ENCODE measurements at places on chromosomes 16 and 17.

- peak; percentile 82 for DNase-seq
Observed at GRCh38 chr17:15351925-15352324, 10.5 kb upstream of the TEKT3 start.

DNA sequence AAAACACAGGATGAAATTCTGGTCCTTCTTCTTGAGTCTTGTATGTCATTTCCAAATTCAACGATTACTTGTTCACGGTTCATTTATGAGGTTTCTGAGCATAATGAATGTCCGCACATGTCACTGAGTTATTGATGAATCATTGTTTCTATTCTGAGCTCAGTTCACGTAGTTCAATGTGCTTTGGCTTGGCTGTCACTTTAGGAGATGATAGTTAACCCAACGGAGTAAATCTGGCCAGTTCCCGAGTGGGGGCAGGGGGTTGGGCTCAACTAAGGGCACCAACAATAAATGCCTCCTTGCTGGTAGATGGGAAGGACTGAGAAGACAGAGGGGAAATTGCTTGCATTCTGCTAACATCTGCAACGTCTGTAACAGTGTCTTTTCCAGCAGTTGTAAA, 239.4 kb upstream of the HSBP1 start:
- DNase-seq: no peak

GRCh38 chr17:80374039-80374731, 40.8 kb upstream of the ENDOV start:
- DNase-seq: no peak

DNA sequence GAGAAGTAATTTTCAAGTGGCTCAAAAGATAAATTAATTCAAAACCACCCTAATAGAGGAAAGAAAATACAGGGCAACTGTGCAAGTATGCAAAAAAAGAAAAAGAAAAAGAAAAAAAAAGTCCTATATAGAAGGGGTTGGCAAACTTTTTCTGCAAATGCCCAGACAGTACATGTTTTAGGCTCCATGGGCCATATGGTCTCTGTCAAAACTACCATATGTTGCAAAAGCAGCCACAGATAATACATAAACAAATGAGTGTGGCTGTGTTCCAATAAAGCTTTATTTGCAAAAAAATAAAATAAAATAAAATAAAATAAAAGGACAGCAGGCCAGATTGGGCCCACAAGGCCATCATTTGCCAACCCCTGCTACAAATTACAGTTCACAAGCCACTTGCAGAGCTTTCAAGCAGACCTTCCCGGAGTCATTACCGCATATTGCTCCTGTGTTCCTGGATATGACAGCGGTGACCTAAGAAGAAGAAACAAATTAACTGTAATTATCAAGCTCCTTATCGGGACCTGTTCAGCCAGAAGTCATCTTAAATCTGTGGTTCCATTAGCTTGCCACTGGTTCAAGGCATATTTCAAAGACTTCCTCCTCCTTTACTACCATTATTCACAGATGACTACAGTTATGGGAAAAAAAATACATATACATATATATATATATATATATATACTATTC, 15.9 kb downstream of the ZC3H7A start:
- no peak for DNase-seq

DNA sequence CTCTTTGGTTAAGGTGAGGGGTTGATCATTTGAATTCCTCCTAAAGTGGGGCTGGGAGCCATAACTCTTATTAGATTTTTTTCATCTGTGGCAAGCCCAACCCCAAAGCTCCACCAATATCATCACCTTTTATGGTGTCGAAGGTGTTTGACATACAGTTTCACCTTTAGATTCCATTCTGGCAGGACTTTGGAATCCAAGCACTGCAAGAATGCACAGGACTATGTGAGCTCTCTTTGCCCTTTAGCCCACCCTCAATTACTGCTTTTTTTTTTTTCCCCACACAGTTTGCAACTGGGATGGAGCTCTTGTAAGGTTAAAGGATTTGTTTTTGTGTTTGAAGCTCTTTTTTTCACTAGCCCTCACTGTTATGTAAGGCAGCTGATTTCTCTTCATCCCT, 154.0 kb upstream of the KCNJ16 start:
- DNase-seq: no peak
